ENCODE measurements at places on chromosomes 7 and 10.

- no peak for DNase-seq
These were observed 12.3 kb upstream of the FAM133B start for GRCh38 chr7:92602352-92603088.

- DNase-seq = no peak
These were observed 21.8 kb downstream of the STN1 start for GRCh38 chr10:103896225-103896624.

GRCh38 chr10:3237530-3237929, 64.9 kb upstream of the PITRM1 start:
- no peak for DNase-seq

- peak; percentile 49 for DNase-seq
These were observed 174.9 kb upstream of the NRP1 start for GRCh38 chr10:33509231-33509831.

DNA sequence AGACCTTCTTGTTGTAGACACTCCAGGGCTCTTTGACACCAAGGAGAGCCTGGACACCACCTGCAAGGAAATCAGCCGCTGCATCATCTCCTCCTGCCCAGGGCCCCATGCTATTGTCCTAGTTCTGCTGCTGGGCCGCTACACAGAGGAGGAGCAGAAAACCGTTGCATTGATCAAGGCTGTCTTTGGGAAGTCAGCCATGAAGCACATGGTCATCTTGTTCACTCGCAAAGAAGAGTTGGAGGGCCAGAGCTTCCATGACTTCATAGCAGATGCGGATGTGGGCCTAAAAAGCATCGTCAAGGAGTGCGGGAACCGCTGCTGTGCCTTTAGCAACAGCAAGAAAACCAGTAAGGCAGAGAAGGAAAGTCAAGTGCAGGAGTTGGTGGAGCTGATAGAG, 5.5 kb downstream of the GIMAP7 start:
- DNase-seq = no peak

GRCh38 chr7:88357781-88358525, 51.3 kb upstream of the STEAP4 start:
- no peak for DNase-seq

DNA sequence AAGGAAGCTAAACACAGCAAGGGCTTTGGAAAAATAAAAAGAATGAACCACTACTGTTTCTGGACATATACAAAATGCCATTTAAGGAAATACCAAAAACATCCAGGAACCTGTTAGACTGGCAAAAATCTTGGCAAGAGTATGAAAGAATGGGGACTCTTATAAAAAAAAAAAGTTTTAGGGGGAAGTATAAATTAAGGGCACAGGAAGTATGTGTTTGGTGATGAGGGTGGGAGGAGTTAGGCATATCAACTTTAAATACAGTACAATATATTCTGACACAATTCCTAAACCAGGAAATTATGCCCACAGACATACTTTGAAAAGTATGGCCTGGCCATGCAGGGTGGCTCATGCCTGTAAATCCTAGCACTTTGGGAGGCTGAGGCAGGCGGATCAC, 74.2 kb downstream of the WAPL start:
- no peak for DNase-seq

DNA sequence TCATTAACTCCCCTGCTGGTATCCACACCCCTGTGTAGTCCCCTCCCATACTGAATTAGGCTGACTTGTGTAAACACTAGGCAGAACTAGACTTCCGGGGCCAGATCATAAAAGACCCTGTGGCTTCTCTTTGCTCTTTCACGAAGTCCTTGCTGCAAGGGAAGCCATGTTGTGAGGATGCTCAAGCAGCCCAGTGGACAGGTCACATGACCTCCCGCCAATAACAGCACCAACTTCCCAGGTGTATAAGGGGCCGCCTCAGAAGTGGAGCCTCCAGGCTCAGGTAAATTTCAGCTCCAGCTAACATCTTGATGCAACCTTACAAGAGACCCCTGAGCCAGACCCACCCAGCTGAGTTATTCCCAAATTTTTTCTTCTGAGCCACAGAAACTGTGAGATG, 11.3 kb upstream of the FOXK1 start:
- no peak for DNase-seq

DNA sequence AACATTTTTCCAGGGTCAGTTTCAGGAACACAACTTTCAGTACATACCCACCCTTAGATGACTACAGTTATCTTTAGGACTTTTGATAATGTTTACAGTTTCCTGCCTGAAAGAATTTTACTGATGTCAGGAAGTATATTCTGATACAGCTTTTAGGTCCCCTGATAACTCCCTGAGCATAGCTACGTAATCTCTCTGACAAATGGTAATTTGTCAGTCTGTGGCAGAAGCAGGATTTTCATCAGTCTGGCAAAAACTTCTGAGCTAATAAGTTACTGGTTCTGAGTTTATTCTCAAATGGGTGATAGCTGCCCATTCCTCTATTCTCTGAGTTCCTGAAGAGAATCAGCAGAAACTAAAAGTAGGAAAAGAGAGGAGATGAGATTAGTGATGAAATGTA, 270.1 kb upstream of the MTPN start:
- DNase-seq = no peak

- DNase-seq = no peak
These were observed 333.8 kb downstream of the ABCA13 start for GRCh38 chr7:48505051-48505450.

GRCh38 chr7:84913731-84914130, 273.1 kb downstream of the SEMA3D start:
- DNase-seq = no peak

- no peak for DNase-seq
These were observed 176.8 kb downstream of the COBL start for GRCh38 chr7:51139796-51140195.

DNA sequence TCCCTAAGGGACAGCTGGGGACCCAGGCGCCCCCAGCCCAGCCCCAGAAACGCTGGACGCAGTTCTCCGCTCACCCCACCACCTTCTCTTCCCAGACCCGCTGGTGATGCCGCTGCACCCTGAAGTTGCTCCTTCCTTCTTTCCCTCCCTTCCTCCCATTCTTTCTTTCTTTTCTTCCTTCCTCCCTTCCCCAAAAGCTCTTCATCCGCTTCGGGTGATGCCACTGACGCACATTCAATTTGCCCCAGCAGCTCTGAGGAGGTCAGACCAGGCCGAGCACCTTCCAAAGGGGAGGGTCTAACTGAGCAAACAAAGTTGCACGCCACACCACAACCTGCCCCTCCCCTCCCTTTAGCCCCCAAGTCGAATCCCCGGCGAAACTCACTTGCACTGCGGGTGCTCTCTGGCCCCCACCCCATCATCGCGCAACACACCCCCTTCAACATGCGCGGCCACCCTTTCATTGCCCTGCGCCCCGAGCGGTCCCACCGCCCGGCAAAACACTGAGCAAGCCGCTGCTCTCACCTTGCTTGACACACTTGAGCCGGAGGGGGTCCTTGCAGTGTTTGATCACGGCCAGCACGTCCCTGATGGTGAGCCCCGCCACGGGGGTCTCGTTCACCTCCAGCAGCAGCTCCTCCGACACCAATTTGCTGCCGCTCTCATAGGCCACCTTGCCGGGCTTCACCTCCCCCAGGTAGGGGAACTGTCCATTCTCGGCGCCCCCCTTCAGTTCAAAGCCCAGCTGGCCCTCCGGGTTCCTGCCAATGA, 787 bp downstream of the MAGI2 start:
- DNase-seq = no peak

DNA sequence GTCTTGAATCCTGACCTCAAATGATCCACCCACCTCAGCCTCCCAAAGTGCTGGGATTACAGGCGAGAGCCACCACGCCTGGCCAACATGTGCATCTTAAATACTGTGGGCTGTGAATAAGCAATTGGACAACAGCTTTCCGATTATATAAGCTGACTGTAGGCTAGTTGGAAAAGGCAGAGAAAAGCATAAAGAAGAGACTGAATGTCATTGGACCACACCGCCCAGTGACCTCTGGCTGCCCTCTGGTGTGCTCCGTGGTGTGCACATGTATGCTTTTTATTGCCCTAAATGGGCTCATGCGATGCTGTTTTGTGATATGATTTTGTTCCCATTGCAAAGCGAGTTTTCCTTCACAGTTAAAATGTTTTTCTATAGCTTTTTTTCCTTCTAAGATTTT, 15.4 kb upstream of the CSGALNACT2 start:
- DNase-seq = no peak

DNA sequence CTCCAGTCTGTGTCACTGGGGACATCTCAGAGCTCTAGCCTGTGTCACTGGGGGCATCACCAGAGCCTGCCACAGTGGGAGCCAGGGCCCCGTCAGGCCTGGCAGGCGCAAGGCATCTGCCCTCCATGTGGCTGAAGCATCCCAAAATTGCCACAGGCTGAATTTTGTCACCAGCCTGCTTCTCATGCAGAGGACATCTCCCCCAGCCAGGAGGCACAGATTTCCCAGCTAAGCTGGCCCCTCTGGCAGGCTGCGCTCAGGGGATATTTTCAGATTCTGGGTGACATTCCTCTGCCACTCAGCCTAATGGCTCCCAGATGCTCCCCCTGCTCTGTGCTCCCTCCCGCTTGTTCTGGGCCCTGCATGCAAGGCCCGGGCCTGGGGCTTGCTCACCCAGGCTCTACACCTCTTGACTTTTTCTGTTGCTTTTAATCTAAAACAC, 64.6 kb downstream of the COL13A1 start:
- no peak for DNase-seq

GRCh38 chr7:35505066-35505465, 189.9 kb downstream of the HERPUD2 start:
- DNase-seq = no peak

GRCh38 chr10:83089335-83089734, 1050.0 kb upstream of the GHITM start:
- DNase-seq = no peak

DNA sequence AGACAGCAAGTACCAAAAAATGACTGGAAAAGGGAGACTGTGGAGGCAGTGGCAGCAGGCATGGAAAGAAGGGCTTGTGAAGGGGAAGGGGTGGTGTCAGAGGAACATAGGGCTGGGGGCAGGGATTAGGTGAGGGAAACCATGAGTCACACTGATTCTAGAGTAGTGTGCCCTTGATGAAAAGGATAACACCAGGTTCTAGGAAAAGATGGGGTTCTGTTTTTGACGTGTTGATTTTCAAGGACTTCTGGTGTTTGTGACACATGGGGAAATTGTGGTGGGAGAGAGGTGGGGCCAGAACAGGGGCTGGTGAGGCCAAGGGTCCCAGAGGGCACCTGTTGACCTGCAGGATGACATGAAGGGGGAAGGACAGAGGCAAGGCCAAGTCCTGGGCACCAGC, 57.1 kb downstream of the FIGNL1 start:
- no peak for DNase-seq

GRCh38 chr10:131948501-131948900, 33.2 kb downstream of the BNIP3 start:
- no peak for DNase-seq

GRCh38 chr7:137804836-137805235, 41.9 kb downstream of the DGKI start:
- DNase-seq = no peak

DNA sequence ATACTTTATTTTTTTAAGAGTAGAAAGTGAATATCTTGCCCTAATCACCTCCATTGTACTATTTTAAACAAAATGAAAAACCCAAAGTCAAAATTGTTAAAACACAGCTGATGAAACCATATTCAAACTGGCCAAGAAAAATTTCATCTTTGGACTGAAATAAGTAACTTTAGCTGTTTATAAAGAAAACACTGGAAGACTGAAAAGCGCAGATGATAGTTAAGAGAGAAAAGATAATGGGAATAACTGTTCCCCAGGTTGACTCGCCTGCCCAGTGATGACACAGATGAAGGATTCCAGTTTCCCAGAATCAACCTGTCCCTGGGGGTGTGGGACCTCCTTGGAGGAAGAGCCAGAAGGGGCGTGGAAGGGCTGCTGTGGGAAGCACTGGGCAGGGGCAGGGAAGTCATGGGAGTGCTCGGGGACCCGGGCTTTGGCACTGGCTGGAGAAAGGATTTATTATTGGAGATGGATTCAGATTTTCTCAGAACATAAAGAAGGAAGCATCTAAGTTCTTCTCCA, 43.1 kb downstream of the DENND2A start:
- no peak for DNase-seq

GRCh38 chr7:128933180-128933891, 4.4 kb upstream of the IRF5 start:
- no peak for DNase-seq

- DNase-seq = no peak
These were observed 86.2 kb downstream of the ADCY1 start for GRCh38 chr7:45660201-45660900.

- DNase-seq = no peak
These were observed 196.7 kb downstream of the SEMA3E start for GRCh38 chr7:83452256-83452655.

DNA sequence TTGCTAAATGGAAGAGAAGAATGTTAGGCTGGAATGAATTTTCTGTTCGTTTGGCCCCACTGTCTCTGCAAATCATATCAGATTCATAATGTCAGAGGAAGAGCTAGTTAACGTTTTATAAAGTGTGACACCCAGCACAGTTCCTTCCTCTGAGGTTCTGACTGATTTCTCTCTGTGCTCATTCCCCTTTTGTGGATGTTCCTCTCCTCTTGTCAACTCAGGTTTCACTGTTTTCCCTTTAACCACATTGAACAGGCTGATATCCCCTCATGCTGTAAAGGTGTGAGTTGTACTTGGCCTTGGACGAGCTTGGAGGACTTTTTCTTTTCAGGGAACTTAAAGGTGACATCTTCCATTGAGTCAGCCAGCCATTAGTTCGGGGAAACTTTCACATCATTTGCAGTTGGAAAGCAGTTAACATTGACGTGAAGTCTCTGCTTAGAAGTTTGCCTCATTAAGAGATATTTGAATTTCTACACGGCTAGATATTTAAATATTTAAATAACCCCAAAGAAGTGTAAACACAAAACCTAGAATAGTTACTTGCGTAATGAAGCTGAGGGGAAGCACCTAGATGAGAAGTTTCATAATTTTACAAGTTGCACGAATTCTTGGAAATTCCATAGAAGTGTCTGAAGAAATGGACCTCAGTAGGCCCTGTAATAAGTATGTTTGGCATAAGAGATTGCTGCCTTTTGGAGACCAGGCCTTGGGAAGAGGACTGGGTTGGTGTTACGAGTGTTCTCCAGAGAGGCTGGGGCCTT, 101.5 kb upstream of the EGR2 start:
- no peak for DNase-seq

DNA sequence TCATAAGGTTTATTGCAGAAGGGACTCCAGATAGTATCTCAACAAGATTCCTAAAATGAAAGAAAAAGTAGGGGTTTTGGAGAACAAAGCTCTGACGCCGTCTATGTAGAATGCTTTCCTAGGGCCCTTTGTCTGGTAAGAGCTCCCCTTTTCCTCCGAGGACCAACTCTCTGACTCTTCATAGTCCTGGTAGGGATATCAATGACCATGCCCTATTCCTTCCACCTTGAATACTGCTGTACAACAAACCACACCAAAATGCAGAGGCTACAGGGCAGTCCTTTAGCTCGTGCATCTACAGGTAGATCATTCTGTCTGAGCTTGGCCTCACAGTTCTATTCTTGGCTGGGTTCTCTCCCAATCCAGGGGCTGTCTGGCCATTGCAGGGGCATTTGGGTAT, 190.3 kb downstream of the WDR11 start:
- no peak for DNase-seq

GRCh38 chr10:5844345-5845055, 31.3 kb upstream of the GDI2 start:
- DNase-seq = no peak

- DNase-seq = no peak
These were observed 14.2 kb downstream of the TFR2 start for GRCh38 chr7:100627238-100627549.

All from amniotic stem cell (primary cell).